ENCODE measurements at places on chromosomes 2 and 18.

DNA sequence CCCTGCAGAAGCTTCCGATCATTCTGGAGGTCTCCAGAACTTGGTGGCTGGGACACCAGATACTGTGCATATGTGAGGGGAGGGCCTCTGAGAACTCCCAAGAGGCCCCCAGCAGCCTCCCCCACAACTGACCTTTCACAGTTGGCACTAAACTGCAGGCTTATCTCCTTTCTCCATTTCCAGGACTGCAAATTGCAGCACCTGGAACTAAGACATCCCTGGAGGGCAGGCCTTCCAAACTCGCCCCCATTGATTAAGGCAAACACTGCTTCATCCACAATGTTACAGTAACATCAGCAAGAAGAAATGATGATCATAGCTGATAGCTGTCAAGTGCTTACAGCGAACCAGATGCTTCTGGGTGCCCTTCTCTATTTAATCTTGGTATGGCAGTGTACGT is 67.9 kb downstream of the TGOLN2 start:
- no peak for DNase-seq

- DNase-seq, result no peak
Observed at GRCh38 chr18:27244259-27244658, 59.2 kb upstream of the CHST9 start.

GRCh38 chr2:180033993-180034894 is 27.1 kb upstream of the CWC22 start:
- no peak for DNase-seq

DNA sequence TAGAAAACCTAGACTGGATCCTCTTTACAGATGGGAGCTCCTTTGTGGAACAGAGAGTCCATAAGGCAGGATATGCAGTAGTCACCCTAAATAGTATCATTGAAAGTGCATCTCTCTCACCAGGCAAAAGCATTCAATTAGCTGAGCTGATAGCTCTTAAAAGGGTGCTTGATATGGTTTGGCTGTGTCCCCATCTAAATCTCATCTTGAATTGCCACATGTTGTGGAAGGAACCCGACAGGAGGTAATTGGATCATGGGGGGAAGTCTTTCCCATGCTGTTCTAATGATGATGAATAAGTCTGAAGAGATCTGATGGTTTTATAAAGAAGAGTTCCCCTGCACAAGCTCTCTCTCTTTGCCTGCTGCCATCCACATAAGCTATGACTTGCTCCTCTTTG is 96.2 kb upstream of the RMP24 start:
- no peak for DNase-seq

DNA sequence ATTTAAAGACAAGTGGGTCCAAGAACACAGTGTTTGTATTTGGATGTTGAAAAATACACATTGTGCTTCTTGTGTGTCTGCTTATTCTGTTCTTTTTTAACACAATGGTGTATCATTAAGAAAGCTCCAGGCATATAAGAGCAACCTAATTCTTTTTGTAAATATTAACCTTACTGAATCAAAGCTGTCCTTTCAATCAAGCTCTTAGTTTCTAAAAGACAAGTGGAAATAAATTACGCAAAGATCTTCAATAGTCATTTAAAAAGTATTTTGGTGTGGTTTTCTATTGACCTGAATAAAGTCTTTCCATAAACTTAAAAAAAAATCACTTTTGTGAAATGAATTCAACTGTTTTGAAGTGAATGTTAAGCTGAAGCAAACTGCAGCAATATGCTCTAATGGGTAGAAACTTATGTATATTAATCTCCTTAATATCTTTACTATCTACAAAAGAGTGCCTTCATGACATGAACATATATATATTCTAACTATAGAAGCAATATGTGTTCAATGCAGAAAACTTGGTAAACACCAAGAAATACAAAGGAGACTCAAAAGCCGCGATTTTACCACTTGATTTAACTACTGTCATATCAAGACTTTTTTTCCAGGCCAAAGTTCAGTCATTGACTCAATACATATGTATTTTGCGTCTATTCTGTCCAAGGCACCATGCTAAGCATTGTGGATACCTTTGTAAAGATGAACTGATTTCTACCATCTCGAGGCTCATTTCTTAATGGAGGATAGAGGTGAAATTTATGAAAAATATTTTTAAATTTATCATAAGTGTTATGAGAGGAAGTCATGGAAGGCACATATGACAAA is 97.7 kb downstream of the ARHGAP15 start:
- no peak for DNase-seq

GRCh38 chr2:175627405-175627804 is 374.7 kb downstream of the LNPK start:
- DNase-seq, result no peak
